BE2C (cell line): ENCODE measurements at places on chromosomes 13 and 19.

- DNase-seq, result no peak
These were observed 3.8 kb downstream of the RAB20 start for GRCh38 chr13:110557610-110558305.

DNA sequence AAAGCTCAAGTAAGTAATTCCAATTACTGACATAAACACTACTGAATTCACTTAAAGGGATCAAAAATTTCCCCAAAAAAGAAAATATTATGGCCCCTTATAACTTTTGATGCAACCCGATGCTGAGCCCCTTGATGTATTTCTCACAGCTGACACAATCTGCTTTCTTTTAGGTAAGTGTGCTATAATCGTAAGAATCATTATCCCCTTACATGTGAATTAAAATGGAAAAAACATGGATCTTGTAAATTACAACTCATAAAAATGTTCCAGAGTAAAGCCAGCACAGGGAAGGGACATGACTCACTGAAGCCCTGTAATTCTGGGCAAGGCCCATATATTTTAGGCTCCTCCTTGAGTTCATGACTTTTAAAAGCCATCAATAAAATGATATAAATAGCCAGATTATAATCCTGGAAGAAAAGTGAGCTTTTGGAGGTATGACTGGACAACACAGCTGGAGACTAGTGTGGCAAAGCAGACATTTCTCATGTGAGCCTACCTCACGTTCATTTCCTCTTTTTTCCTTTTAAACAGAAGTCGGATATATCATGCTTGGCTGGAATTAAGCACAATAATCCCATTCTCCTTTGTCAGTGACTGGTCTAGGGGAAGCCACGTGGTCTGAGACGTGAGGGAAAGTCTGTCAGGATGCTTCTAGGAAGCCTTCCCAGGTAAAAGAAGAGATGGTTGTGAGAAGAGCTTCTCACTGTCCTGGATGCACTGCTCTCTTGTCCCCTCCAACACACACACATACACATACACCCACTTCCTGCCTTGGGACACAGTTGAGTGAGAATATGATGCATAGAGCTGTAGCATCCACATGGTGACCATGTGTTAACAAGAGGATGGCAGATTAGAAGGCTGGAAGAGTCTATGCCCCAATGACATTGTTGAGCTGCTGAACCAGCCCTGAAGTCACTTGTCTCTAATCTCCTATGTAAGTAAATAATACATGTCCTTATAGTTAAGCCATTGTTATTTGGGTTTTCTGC, 165.4 kb downstream of the RGCC start:
- DNase-seq, result no peak

DNA sequence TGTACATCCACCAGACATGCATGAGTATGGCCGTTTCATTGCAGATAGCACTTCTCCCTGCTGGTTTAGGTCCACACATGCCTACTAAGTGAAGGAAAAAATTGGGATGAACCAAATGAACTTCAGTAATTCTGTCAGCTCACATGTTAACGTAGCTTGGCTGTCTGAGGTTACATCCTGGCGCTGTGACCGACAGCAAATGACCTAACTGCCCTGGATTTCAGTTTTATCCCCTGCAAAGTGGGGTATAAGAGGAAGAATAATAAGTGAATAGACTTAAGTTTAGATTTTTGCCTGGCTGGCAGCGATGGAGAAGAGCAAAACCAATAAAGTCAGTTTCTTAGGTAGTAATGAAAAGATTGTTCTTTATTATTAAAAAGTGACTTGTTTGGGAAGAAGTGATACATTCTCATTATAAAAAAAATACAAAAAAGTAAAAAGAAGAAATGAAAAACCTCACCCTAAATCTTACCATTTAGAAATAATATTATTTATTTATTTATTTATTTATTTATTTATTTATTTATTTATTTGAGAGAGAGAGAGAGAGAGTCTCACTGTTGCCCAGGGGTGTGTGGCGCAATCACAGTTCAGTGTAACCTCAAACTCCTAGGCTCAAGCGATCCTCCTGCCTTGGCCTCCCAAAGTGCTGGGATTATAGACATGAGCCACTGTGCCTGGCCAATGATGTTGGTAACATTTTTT, 4.2 kb upstream of the RNF113B start:
- DNase-seq, result no peak

DNA sequence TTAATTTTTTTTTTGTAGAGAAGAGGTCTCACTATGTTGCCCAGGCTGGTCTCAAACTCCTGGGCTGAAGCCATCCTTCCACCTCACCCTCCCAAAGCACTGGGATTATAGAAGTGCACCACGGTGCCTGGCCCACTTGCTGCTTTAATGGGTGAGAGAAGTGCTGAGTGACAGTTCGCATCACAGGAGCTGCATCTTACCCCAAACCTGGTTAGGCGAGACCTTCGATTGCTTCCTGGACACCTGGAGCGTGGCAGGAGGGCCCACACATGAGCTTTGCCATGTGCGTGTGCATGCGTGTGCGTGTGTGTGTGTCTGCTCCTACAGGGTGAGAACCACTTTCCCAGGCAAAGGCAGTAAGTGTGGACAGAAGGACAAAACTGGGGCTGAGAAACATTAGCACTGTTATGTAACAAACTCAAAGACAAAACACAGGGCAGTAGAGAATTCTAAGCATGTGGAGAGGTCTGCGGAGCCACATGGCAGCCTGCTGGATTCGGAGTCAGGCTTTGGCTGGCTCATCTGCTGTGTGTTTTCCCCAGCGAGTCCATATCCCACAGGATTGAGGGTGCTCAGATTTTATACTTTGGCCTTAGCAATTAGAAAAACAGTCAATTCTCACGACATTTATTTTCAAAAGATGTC, 11.7 kb upstream of the MTIF3 start:
- DNase-seq, result no peak

DNA sequence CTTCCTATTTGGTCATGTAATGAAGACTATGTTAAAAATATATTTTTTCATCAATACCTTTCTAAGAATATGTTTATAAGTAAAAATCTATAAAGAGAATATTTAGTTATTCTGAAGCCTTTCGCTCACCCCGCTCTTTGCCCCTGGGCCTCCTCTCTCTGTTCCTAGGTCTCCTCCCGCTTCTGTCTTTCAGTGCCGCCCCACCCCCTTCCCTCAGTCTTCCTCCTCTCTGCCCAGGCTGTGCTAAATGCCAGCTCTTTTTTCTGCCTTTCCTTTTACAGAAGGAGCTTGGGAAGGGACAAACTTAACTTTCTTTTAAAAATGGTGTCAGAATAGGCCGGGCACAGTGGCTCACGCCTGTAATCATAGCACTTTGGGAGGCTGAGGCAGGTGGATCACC, 22.8 kb downstream of the HIF3A start:
- no peak for DNase-seq

DNA sequence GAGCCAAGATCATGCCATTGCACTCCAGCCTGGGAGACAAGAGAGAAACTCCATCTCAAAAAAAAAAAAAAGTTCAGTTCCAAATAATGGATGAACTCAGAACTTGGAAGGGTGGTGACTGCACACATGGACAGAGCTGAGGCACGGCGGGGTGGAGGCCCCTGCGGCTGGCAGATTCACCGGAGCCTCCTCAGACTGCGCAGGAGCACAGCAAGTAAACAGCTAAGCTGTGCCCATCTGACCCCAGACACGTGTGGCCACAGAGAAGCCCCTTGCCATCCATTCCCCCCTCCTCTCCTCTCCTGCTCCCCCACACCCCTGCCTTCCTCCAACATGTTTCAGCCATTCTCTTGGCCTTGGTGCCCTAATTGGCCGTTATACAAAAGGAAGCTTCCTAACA, 15.6 kb upstream of the PROZ start:
- no peak for DNase-seq

DNA sequence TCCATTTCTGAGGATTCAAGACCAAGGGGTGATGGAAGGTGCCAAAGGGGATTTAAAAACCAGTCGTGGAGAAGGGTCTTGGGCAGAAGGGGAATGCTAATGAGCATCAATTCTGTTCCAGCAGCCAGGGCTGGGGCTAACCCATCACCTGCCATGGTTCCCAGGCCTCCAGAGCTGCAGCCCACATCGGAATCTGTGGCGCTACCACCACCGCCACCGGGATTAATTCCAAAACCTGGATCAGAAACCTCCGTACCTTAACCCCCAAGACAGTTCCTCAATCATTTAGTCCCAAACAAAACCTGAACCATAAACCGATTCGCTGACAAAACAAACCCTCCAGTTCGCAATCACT, 583 bp downstream of the ZNF615 start:
- peak; percentile 12 for DNase-seq
